ENCODE measurements at places on chromosomes 11 and 22.
A peak's percentile ranks its signal among the peaks of the same experiment; 100 is the strongest.

GRCh38 chr11:126446581-126446980 lies 91.1 kb downstream of the ST3GAL4 start:
- DNase-seq = no peak

DNA sequence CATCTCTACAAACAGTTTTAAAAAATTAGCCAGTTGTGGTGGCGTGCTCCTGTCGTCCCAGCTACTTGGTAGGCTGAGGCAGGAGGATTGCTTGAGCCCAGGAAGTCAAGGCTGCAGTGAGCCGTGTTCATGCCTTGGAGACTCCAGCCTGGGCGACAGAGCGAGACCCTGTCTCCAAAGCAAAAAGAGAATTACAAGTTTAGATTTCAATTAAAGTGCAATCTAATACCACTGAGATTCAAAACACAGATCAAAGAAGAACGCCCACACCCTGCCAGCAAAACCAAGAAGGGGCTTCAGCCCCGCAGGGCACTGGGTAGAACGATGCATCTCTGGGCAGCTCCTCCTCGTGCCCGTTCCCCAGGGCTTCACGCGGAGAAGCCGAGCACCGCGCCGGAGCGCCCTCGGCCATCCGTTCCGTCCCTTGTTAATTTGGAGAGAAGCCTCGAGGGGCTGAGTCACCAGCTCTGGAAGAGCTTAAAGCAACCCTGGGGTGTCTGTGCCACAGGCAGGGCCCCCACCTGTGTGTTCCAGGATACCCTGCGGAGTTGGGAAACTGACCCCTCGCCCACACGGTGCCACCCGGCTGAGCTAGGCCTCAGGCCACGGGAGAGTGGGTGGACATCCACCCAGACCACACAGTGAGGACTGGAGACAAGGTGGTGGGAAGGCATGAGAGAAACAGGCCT lies 47.0 kb downstream of the AP2A2 start:
- no peak for DNase-seq

DNA sequence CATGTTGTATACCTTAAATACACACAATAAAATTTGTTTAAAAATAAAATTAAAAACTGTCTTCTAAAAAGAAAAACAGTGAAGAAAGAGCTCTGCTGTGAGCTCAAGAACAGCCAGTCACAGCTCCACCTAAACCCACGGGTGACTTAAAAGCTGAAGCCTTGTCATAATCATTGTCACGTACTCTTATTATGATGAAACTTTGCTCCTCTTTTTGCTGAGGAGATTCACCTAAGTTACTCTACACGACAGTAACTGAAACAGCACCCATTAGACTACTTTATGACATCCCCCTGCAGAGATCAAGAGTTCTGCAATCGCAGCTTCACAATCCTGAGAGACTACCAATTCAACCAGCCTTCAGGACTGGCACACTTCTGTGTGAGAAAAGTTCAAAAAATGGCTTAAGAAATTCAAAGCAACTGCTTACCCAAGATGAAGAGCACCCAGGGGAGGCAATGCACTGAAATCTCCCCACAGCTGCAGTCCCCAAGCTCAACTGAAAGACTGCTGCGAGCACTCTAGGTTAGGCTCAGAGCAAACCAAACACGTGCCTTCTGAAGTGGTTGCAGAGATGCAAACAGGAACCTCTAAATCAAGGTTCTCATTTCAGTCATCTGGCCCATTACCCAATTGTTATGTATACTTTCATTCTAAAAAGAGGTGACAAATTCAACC lies at the start of gene JAML:
JAML (minus strand) TSS at position 501 of the 678 bp plus-strand sequence. CDS start 10,145 bp downstream, outside the sequence.
- DNase-seq = no peak

DNA sequence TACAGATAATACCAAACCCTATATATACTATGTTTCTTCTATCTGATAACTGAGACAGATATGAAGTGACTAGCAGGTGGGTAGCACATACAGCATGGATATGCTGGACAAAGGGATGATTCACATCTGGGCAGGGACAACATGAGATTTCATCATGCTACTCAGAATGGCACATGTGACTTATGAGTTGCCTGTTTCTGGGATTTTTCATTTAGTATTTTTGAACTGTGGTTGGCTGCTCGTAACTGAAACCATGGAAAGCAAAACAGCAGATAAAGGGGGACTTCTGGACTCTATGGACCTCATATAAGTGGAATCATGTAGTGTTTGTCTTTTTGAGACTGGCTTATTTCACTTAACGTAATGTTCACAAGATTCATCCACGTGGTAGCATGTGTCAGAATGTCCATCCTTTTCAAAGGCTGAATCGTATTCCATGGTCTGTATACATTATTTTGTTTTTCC lies 883.0 kb downstream of the TBC1D22A start:
- DNase-seq = no peak

GRCh38 chr11:67371911-67372320 lies 1.5 kb downstream of the CLCF1 start:
- no peak for DNase-seq

DNA sequence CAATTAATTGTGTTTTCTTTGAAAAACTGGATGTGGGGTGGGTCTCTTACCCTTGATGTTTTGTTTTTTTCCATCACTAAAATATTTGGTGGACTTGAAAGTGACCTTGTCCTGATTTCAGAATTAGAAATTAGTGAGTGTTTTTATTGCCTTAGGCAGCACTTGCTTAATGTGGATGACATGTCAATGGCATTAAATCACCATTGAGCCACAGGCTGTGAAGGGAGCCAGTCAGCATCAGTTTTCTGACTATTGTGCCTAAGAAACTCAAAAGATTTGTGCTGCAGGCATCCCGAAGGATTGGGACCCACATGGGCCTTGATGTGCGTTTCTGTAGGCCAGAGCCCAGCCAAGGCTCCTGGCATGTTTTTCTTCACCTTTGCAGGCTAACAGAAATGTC lies 53.8 kb downstream of the SWAP70 start:
- peak; percentile 21 for DNase-seq

- no peak for DNase-seq
Observed at GRCh38 chr11:9703280-9703679, 39.4 kb downstream of the SWAP70 start.

DNA sequence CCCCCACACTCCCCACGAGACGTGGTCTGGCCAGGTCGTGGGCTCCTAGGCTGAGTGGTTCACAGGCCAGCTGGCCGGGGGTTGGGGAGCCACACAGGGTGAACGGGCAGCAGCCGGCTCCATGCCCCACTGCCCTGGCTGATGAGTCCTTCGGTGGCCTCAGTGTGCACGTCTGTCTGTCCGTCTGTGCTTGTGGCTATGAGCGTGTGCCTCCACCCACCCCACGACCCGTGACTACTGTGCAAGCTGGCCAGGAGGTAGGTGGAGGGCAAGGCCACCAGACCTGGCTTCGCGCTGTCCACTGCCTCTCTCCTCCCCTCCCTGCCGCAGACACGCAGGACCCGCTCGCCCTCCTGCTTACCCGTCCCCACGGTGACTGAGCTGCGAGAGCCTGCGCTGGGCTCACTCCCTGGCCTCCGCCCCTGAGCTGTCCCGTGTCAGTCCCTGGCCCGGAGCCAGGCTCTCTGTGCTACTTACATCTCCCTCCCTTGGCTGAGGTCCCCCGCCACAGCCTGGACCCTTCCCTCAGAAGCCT lies 14.1 kb downstream of the CSDC2 start:
- DNase-seq = no peak

GRCh38 chr11:114050258-114050927 lies 9.1 kb upstream of the ZBTB16 start:
- DNase-seq = no peak

DNA sequence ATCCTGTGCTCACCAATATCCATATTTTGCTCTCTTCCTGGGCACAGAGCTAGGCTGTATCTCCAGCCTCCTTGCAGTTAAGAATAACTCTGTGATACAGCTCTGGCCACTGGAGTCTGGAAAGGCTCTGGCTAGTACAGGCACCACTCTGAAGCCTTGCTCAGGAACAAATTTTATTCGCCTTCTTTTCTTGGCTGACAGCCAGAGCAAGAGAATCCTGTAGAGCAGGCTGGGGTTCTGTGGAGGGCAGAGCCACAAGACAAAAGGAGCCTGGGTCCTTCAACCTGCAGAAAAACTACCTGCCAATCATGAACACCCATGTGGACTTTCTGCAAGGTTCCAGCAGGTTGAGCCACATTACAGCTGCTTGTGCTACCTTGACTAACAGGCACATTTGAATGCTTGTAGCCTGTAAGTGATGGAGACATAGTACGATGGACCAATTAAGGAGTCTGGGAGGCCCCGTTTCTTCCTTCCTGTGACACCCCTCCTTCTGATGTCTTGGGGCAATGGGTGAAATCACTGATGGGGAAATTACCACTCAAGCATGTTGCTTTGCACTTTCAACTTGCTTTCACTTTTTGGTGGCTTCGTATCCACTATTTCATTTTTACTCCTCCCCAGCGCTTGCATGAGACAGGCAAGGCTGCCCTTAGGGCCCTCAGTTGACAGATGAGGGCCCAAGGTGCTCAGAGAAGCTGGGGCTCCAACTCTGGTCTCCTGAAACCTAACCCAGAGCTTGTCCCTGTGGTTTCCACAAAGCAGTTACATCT lies 267.2 kb upstream of the SYN3 start:
- DNase-seq = no peak

- no peak for DNase-seq
Observed at GRCh38 chr11:127844876-127845275, 742.5 kb downstream of the ETS1 start.

GRCh38 chr22:38223289-38223960 lies 21.6 kb downstream of the MAFF start:
- no peak for DNase-seq

GRCh38 chr22:29212743-29213142 lies 7.0 kb downstream of the EMID1 start:
- DNase-seq = no peak

- no peak for DNase-seq
Observed at GRCh38 chr11:73135346-73136284, 6.5 kb downstream of the FCHSD2 start.

DNA sequence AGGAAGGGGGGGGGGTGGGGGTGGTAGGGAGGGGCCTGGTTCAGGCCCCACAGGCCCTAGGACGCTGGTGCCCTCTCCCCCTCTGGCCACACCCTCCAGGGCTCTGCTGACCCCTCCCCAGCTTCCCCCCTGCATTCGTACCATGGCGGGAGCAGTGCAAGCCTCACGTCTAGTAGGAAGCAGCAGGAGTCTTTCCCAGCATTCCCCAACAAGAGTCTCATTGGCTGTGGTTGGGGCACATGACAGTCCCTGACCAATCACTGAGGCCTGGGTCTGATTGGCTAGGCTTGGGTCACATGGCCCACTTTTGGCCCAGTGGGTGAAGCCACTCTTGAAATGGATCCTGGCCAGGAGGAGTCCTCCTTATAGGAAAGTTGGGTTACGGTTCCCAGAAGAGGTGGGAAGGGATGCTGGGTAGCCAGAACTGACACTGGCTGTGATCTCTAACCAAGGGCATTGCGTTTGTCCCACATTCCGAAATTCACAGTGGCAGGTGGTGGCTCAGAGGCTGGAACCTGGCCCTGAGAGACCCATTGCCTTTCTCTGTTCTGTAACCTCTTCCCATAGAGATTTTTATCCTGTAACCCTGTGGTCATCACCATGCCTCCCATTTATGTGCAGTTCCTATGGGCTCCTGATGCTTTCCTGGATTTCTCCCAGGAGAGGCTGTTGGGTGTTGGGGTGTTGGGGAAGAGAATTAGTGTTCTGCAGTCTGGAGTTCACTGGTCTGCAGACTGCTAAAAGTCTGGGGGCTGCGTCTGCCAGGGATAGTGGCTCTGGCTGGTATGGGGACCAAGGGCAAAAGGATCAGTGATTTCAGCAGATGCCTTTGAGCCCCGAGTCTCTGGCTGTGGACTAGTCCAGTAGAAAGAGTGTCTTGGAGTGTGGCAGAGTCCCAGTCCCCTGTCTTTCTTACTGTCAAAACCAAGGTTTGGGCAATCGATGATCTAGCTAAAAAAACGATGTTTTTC lies 58.9 kb upstream of the MYEOV start:
- DNase-seq = no peak

- no peak for DNase-seq
Observed at GRCh38 chr11:32145282-32145681, 54.4 kb downstream of the RCN1 start.

- DNase-seq = no peak
Observed at GRCh38 chr11:130160498-130161155, 1.0 kb downstream of the ST14 start.

DNA sequence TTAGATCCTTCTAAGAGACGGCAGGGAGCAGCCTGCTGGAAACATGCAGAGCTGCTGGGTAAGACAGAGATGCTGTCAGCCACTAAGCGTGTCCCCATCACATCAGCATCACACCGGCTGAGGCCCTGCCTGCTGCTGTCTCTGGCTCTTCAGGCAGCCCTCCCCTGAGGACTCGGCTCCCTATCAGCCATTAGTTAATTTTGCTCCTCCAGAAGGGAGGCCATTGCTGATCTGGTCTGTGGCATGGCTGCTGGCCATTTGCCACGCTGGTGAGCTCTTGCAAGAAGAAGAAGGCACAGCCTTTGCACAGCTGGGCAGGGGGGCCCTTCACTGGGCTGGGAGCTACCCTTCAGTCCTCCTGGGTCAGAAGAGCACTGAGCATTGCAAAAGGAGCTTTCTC lies 131.2 kb upstream of the PARVA start:
- DNase-seq = no peak

GRCh38 chr11:128734103-128734831 lies 40.4 kb downstream of the FLI1 start:
- DNase-seq = no peak

GRCh38 chr11:10447445-10447844 lies 7.6 kb upstream of the AMPD3 start:
- DNase-seq = no peak

DNA sequence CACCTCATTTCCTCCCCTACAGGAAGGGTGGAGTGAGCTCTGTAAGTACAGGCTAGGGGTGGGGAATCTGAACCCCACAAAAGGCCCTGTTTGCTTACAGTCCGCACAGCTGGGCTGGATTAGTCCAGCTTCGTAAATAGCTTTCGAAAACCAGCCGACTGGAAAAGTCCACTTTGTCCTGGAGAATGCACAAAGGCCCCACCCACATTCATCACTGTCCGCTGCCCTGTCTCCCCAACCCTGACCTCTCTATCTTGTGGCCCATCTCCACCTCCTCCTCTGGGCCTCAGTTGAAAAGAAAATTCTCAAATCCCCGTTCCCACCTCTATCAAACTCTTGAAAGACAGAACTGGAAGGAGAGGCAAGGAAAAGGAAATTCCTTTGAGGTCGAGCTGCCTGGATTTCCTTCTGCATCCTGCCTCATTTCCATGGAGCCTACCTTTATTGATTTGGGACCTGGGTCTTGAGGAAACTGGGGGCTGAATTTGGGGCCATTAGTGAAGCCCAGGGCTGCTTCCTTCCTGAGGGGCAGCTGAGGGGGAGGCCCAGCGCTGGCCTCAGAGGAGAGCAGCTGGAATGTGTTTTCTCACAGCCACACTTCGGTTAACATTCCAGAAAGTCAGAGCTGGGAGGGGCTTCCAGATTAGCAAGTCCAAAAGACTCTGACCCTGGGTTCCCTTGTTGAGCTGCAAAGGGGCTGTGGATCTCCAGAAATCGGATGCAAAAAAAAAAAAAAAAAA lies 147.6 kb downstream of the FBXO7 start:
- DNase-seq = peak; percentile 92

- DNase-seq = peak; percentile 47
Observed at GRCh38 chr11:47904048-47904447, 55.9 kb upstream of the NUP160 start.

- no peak for DNase-seq
Observed at GRCh38 chr11:43825217-43825816, 55.3 kb upstream of the ALKBH3 start.

GRCh38 chr11:71120471-71120896 lies 131.9 kb downstream of the SHANK2 start:
- no peak for DNase-seq

- no peak for DNase-seq
Observed at GRCh38 chr11:112811783-112812182, 149.4 kb upstream of the NCAM1 start.

All from foreskin fibroblast (primary cell).